ENCODE measurements at places on chromosomes 7 and 10. TPM values are rescaled to one million over a fixed set of nuclear protein-coding genes. Genes with fewer than 3 reads are reported as not detected.

GRCh38 chr7:24384362-24385030 is 100.5 kb downstream of the NPY start:
- H3K27ac ChIP-seq = no peak overlapping the region
- H3K36me3 ChIP-seq = no peaks in the 10 kb centered on the region
- H3K4me1 ChIP-seq = no peaks in the 10 kb centered on the region
- H3K27me3 ChIP-seq = no peaks in the 10 kb centered on the region
- no peak for DNase-seq

DNA sequence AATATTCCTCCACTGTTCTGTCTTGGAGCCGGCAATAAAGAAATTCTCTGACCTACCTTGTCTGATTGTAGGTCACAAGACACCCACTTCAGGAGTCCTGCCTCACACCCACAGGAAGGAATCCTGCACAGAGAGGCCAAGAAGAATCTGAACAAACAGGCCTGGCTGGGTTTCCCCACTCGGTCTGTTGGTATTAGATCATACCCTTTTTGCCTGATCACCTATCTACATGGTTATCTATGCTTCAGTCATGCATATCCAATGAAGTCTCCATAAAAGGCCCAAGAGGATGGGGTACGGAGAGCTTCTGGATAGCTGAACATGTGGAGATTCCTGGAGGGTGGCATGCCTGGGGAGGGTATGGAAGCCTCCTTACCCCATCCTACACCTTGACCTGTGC is 12.3 kb downstream of the OGDH start:
- H3K27ac ChIP-seq = peak overlapping the region; percentile 22
- H3K36me3 ChIP-seq = no peaks in the 10 kb centered on the region
- H3K27me3 ChIP-seq = no peaks in the 10 kb centered on the region

Gene GPR85
- total RNA-seq = 0.50 TPM

GRCh38 chr10:69179089-69179742 is 818 bp upstream of the SUPV3L1 start:
- peaks cover 26% of the 10 kb centered on the region for H3K4me1 ChIP-seq
- H3K36me3 ChIP-seq = peaks cover 12% of the 10 kb centered on the region
- no peak for DNase-seq
- peak overlapping the region; percentile 90 for H3K27ac ChIP-seq

DNA sequence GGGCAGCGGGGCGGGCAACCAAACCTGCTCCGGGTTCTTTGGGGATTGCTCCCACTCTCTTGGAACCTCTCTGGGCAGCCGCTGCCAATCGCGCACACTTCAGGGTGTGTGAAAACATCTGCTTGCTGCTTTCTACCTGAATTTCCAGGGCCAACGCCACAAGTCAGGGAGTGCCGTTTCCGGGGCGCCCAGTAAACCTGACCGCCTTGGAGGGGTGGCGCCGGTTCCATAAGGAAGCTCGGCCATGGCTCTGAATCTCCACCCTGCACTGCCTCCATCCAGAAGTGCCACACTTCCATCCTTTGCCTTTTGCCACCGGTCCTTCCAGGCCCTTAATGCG is 679 bp upstream of the AFAP1L2 start:
- H3K4me3 ChIP-seq = peak overlapping the region; percentile 69
- DNase-seq = no peak
- H3K36me3 ChIP-seq = no peaks in the 10 kb centered on the region
- peaks cover 22% of the 10 kb centered on the region for H3K4me1 ChIP-seq
- no peak overlapping the region for H3K27ac ChIP-seq
- peaks cover 25% of the 10 kb centered on the region for H3K27me3 ChIP-seq

Gene EIF5AL1
- total RNA-seq = 0.76 TPM

- no peaks in the 10 kb centered on the region for H3K4me1 ChIP-seq
- H3K27ac ChIP-seq = no peak overlapping the region
- no peak overlapping the region for H3K4me3 ChIP-seq
- no peaks in the 10 kb centered on the region for H3K36me3 ChIP-seq
- DNase-seq = no peak
- H3K27me3 ChIP-seq = no peaks in the 10 kb centered on the region
These were observed 148.6 kb downstream of the SUGCT start for GRCh38 chr7:40283391-40283790.

DNA sequence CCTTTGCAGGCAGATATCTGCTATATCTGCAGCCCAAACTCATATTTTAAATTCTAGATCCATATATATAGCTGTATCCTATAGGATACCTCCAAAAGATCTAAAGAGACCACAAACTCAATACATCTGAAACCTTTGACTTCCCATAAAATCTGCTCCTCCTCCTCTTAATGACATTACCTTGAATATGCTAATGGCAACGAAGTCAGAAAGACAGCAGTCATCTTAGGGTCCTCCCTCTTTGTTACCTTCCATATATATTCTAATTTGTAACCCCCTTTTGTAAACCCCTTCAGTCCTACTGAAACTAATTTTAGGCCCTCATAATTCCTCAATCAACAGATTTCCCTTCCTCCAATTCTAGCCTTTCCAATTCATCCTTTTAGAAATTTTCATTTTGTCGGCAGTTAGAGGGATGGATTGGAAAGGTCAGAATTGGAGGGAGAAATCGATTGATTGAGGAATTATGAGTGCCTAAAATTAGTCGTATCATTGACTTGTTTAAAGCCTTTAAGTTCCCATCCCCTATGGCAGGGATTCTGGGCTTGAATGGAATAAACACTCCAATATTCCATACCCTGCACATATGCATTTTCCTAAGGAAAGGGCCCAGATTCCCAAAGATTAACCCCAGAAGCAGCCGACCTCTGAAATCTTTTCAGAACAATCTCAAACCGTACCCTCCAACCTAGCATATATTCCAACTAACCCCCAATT is 2.4 kb downstream of the SYPL1 start:
- H3K27ac ChIP-seq = no peak overlapping the region
- H3K4me1 ChIP-seq = peaks cover 44% of the 10 kb centered on the region
- H3K36me3 ChIP-seq = no peaks in the 10 kb centered on the region
- no peaks in the 10 kb centered on the region for H3K27me3 ChIP-seq
